ENCODE measurements at places on chromosomes 13 and 19.

- DNase-seq: no peak
Measured at GRCh38 chr19:22604571-22605274, 29.4 kb upstream of the ZNF492 start.

DNA sequence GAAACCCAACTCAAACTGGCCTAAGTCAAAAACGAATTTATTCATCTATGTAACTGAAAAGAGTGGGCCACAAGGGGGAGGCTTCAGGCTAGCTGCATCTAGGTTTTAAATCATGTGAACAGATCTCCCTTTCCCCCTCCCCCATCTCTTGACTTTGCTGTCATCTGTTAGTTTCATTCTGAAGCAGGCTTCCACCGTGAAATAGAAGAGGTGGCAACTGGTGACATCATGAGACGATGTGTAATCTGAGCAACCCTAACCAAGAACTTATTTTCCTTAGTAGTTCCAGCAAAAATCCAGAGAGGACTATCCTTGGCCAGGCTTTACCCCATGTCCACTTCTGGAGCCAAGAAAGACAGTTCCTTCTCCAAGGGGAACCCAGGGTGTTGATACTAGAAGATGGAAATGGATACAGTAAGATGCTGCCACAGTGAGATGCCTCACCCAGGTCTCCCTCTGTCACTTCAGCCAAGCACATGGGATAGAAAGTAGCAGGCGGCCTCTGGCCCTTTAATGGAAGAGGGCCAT lies 9.4 kb downstream of the SAMD4B start:
- no peak for DNase-seq

DNA sequence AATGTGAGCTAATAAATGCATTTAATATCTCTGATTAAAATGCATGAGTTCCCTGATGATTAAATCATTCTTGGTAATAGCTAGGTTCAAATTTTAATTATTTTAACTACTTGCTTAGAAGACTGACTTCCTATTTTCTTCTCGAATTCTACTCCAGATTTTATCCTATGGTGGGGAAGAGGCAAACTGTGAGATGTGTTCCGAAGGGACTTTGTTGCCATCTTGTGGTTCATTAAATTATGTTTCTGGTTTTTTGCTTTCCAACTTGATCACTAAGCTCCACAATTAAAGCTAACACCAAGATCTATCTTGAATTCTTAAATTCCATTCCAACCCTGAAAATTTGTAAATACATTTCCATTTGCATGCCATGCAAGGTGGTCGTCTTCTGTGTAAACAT lies 538.4 kb upstream of the PCDH20 start:
- no peak for DNase-seq

- no peak for DNase-seq
Measured at GRCh38 chr13:86906127-86906874, 764.9 kb upstream of the SLITRK5 start.

- DNase-seq: no peak
Measured at GRCh38 chr13:26463296-26463695, 94.2 kb upstream of the WASF3 start.

GRCh38 chr13:32881074-32881776 lies 135.0 kb upstream of the KL start:
- no peak for DNase-seq

GRCh38 chr19:40778706-40779284 lies 748 bp downstream of the RAB4B start:
- DNase-seq: no peak
